ENCODE measurements at places on chromosomes 1 and 21.
A peak's percentile ranks its signal among the peaks of the same experiment; 100 is the strongest.

GRCh38 chr1:184272175-184272866 lies 114.5 kb upstream of the C1orf21 start:
- H3K27ac ChIP-seq = no peak overlapping the region
- no peaks in the 10 kb centered on the region for H3K36me3 ChIP-seq
- no peak overlapping the region for H3K4me3 ChIP-seq
- no peaks in the 10 kb centered on the region for H3K4me1 ChIP-seq
- H3K27me3 ChIP-seq = no peaks in the 10 kb centered on the region

GRCh38 chr1:1402072-1402900 lies 3.2 kb upstream of the CCNL2 start:
- DNase-seq = peak; percentile 59
- no peak overlapping the region for H3K4me3 ChIP-seq
- no peaks in the 10 kb centered on the region for H3K27me3 ChIP-seq
- H3K4me1 ChIP-seq = peaks cover 21% of the 10 kb centered on the region
- peaks cover 33% of the 10 kb centered on the region for H3K36me3 ChIP-seq
- no peak overlapping the region for H3K27ac ChIP-seq

DNA sequence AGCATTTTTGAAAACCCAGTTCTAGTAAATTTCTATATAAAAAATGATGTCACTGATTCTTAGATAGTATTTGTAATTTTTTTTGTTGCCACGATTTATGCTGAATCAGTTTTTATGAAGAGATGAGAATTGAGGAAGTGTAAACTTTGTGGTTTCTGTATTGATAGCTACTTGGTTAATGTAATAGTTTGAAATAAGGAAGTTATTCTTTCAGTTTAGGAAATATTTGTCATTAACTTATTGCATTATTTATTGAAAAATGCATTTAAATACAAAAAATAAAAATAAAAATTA lies 97.8 kb downstream of the ZFYVE9 start:
- no peaks in the 10 kb centered on the region for H3K36me3 ChIP-seq
- no peak for DNase-seq
- no peak overlapping the region for H3K27ac ChIP-seq
- peaks cover 15% of the 10 kb centered on the region for H3K4me1 ChIP-seq

DNA sequence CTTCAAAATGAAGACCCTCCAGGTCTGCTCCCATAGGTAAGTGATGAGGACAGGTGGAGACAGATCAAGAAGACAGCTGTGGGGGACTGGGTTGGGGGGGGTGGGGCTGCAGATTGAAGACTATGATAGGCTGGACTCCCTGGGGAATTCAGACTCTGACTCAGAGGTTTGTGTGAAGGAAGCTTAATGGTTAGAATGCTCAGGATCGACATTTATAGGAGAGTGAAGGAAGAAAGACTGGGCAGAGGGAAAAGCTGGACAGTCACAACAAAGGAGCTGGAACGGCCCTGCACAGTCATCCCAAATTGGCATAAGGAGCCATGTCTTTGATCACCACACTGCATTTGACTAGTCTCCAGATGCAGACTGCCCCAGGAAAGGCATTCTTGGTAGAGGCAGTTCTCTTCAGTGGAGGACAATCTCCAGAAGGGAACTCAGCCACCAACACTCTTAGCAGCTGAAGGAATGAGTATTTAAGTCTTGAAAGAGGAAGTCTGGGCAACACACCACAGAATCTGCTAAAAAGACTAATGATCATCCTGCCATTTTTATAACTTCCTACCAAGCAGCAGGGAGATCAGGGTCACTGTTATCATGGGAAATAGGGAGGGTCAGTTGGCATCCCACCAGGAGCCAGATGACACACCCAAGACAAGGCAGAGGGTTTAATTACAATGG lies 120.0 kb upstream of the ZC3H11B start:
- no peak overlapping the region for H3K27ac ChIP-seq
- no peaks in the 10 kb centered on the region for H3K4me1 ChIP-seq
- H3K4me3 ChIP-seq = no peak overlapping the region
- H3K36me3 ChIP-seq = no peaks in the 10 kb centered on the region
- DNase-seq = no peak
- no peaks in the 10 kb centered on the region for H3K27me3 ChIP-seq

DNA sequence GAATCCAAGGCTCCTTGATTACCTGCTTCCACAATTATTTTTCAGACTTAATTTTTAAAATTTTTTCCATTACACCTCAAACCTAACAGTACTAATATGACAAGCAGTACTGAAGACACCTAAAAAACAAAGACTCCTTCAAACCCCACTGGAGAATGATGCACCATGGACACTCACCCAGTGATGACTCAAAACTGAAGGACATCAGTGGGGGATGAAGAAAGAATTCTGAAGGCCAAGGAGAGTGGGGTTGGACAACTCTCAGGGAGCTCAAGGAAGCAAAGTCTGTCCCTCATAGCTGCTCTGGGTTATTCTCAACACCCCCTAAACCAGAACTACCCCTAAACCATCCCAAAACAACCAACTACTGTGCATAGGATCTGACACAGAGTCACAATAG lies 2.4 kb upstream of the ARHGAP29 start:
- no peaks in the 10 kb centered on the region for H3K27me3 ChIP-seq
- H3K27ac ChIP-seq = no peak overlapping the region
- H3K36me3 ChIP-seq = no peaks in the 10 kb centered on the region
- no peak overlapping the region for H3K4me3 ChIP-seq

Measured in fibroblast of lung (primary cell).